ENCODE measurements at places on chromosomes 1 and 21.
A peak's percentile ranks its signal among the peaks of the same experiment; 100 is the strongest.

DNA sequence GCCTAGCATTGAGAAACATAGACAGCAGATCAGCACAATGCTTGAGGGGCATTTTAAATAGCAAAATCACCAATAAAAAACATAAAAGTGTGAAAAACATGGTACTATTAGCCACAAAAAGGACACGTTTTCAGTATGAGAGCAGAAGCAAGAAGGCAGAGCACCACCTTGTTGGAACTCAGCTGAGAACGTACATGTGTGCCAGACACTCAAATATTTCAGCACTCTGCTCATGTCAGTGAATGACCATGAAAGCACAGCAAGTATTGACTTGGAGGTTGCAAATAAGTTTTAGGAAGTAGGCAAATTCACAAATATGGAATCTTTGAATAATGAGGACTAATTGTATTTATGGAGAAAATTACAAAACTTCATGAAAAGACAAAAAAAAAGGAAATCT lies 193.4 kb upstream of the PKN2 start:
- no peak for DNase-seq

GRCh38 chr1:212044851-212045250 lies 9.3 kb downstream of the DTL start:
- DNase-seq, result no peak

GRCh38 chr1:93106226-93106625 lies 27.1 kb downstream of the MTF2 start:
- no peak for DNase-seq

GRCh38 chr1:24925963-24926362 lies 4.1 kb downstream of the RUNX3 start:
- no peak for DNase-seq

DNA sequence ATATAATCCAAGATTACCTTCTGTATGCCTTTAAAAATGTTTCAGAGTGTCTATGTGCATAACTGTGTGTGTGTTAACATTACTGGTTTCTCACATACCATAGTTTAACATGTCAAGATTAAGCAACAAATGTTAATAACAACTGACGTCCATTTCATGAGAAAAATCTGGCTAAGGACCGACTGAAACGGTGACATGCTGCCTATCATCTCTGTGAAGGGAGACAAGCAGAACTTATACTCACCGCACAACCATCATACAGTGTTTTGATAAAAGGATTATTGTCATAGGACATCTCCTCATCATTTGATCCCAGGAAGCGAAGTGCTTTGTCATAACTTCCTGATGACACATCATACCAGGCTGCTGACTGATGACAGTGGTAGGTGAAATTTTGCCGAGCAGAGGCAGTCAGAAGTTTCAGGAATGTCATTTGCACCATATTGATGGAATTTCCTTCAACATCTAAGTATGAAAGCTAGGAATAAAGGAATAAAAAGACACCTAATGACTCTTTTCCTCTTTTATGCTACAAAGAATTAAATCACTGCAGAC lies 228.8 kb downstream of the COL11A1 start:
- no peak for DNase-seq

DNA sequence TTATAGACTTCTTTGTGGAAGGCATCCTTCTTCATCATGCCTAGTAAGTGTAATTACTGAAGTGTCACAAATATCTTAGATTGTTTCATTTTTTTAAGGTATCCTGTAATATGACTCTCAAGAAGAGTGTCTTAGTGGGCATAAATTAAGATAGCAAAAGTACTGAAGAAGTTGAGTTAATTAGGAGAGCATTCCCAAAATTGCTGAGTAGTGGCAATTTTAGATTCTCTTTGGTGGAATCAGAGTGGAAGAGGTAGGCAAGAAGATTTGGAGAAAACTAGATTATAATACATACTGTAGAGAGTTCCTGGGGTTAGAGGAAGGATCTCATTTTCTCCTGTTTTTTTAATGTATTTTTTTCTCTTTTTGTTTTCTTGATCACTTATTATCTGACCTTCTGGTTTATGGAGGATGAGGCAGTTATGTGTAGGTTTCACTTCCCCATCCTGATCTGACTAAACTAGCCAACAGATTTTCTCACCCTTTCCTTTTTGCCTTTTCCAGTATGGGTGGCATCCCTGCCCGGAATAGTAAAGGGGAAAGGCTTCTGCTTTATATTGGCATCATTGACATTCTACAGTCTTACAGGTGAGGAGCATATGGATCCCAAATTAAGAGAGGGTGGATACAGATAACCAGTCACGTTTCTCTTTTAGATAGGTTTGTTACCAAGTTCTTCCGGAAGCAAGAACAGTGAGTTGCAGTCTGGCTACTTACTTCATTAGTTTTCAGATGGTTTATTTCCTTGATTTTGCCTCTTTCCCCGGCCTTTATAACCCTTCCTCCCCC lies 16.7 kb upstream of the PSMD4 start:
- no peak for DNase-seq

GRCh38 chr1:55321942-55322341 lies 106.8 kb upstream of the USP24 start:
- DNase-seq, result peak; percentile 89

- DNase-seq, result no peak
Measured at GRCh38 chr1:185880779-185881333, 146.7 kb downstream of the HMCN1 start.

GRCh38 chr1:9663257-9663656 lies 11.7 kb downstream of the PIK3CD start:
- no peak for DNase-seq

DNA sequence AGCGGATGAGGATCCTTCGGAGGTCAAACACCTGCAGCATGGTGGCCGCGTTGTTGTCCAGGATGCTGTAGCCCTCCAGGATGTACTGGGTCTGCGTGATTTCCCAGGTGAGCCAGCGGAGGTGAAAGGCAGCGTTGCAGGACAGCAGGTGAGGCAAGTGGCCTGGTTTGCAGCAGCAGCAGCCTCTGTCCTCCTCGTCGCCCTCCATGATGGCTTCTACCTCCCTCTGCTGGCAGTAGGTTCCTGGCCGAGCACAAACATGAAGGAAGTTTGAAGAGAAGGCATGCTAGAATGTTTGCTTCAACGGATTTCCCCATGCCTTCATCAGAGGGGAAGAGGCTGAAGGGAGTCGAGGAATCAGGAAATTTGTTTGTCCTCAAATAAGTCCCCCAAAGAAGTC lies 74.7 kb downstream of the NTPCR start:
- DNase-seq, result no peak

- no peak for DNase-seq
Measured at GRCh38 chr1:44802306-44803061, 2.3 kb downstream of the PLK3 start.

GRCh38 chr21:43643193-43643592 lies 16.1 kb downstream of the HSF2BP start:
- no peak for DNase-seq

- no peak for DNase-seq
Measured at GRCh38 chr1:207389728-207390464, 64.2 kb upstream of the CR2 start.

DNA sequence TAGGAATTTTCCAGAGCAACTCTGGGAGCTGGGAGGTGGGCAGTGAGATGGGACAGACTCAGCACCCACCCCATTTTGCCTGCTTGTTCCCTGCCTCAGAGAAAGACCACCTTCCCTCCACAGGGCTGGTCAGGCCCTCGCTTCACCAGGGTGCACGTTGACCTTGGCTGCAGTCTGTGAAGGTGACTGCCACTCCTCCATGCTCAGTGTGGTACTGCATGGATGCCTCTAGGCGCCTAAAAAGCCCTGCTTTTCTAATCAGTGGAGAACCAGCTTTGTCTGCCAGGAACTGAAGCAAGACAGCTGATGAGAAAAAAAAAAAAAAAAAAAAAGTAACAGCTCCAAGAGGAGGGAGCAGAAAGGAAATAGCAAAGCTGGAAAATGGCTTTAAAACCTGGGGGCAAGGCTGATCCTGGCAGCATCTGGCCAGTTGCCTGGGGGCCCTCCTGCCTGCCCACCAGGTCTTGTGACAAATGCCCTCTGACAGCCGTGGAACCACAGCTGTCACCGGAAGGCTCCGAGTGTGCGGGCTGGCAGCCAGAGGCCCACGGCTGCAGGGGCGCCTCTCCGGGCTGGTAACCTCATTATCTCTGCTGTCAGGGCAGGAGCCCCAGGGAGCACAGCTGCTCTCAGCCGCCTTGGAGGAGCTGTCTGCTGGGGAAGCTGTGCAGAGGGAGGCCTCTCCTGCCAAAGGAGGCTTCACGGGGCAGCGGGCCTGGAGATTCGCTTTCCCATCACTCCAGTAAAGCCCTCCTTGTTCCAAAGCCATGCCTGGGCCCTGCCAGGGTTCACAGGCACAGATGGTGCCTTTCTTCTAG lies 13.7 kb downstream of the KIAA1614 start:
- peak; percentile 76 for DNase-seq

GRCh38 chr1:246365708-246366107 lies 141.4 kb downstream of the SMYD3 start:
- no peak for DNase-seq

- no peak for DNase-seq
Measured at GRCh38 chr1:107138166-107138565, 2.7 kb upstream of the NTNG1 start.

- no peak for DNase-seq
Measured at GRCh38 chr1:93700532-93701469, 19.2 kb upstream of the BCAR3 start.

All from skin of body (tissue), 3 donors.